COR-L47 (cell line): ENCODE measurements at places on chromosomes 13 and 19.

DNA sequence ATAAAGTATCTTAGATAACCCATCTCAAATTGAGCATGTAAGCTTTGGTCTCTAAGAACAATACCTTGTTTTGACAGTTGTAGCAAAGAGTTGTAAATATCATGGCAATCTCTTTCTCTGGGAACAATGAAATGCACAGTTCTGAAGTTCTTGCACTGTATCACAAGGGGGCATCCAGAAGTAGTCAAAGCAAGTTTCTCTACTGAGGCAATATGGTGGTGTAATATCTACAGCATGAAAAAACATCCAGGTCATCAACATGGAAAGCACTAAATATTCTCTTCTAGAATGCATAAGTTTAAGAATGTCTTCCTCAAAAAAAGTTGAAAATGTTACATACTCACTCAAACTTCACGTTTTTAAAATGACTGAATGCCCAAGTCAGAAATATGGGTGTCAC, 19.6 kb downstream of the MTMR6 start:
- no peak for DNase-seq

- DNase-seq: no peak
Observed at GRCh38 chr13:113650275-113650674, 7.7 kb downstream of the ATP4B start.

DNA sequence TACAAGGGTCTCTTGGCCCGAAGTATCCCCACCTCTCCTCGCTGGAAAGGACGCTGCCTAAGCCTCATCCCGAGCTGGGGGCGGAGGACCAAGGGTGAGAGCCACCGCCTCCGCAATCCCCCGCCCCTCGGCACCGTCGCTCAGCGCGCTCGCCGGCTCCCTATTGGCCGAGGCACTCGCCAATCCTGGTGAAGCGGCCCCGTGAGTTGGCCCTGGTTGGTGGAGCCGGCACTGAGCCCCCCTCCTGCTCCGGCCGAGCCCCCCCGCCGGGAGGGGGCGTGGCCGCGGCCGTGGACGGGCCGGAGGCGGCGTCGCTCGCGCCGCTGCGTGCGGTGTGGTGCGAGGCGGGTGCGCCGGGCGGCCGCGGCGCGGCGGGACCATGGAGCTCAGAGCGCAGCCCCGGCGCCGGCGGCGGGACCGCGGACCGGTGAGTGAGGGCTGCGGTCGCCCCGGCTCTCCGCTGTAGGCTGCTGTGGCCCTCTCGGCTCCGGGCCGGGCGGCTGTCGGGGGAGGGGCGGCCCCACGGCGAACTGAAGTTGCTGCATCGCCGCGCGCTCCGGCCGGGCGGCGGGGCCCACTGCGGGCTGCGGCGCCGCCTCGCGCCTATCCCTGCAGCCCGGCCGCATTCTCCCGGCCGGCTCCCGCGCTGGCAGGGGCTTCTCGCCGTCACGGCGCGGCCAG, at the start of gene WASF3:
WASF3 (plus strand) TSS at position 291 of the 681 bp plus-strand sequence. CDS start 84,588 bp downstream, outside the sequence.
- DNase-seq: peak; percentile 89

GRCh38 chr13:69591437-69591836, 516.2 kb upstream of the ATXN8OS start:
- DNase-seq: no peak

DNA sequence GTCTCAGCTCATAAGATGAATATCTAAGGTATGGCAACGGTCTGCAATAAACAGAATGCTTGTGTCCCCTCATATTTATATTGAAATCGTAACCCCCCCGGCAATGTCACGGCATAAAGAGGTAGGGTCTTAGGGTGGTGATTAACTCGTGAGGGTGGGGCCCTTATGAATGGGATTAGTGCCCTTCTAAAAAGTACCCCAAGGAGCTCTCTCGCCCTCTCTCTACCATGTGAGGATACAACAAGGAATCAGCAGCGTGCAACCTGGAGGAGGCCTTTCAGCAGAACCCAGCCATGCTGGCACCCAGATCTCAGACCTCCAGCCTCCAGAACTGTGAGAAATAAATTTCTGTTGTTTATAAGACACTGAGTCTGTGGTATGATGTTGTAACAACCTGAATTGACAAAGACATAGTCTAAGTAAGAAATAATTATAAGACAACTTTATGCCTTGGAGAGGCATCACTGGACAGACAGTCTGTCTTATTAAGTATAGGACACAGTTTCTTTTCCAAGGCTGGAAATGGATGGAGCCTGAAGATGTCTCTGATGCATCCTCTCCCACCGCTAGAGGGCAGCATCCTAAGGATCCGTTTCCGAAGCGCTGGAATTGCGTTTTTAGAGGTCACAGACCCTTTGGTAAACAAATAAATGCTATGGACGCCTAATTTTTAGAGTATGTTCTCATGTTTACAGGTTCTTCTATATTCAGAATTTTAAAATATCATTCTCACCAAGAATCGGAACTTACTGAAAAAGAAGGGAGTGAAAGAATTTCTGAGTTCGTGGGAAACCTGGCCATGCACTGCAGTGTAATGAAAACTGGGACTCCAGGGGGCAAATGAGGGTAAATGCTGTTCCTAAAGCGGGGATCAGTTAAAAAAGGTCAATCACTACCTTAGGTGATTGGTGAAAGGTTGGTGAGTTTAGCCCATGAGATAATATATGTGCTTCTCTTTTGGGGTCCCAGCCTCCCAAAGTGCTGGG, 13.3 kb upstream of the LEUTX start:
- DNase-seq: peak; percentile 20

GRCh38 chr13:35747594-35747993, 271.1 kb upstream of the MAB21L1 start:
- DNase-seq: no peak

- no peak for DNase-seq
Observed at GRCh38 chr19:661427-662196, 1.4 kb downstream of the RNF126 start.

DNA sequence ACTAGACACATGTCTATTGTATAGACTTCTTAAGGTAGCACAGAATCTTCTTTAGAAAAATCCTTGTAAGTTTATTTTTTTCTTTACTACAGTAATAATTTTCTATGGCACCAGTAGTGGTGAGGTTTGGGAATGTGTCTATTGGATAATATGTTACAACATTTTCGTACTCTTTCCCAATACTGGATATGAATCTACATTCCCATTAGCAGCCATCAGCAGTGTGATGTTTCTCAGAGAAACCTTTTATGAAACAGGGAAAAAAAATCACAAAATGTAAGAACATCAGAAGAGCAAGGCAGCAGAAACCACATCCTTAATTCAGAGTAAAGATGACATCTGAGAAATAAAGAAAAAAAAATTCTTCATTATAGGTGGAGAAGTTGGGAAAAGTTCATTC, 83.3 kb downstream of the POSTN start:
- DNase-seq: no peak

GRCh38 chr13:66314911-66315310, 915.2 kb downstream of the PCDH9 start:
- peak; percentile 68 for DNase-seq

DNA sequence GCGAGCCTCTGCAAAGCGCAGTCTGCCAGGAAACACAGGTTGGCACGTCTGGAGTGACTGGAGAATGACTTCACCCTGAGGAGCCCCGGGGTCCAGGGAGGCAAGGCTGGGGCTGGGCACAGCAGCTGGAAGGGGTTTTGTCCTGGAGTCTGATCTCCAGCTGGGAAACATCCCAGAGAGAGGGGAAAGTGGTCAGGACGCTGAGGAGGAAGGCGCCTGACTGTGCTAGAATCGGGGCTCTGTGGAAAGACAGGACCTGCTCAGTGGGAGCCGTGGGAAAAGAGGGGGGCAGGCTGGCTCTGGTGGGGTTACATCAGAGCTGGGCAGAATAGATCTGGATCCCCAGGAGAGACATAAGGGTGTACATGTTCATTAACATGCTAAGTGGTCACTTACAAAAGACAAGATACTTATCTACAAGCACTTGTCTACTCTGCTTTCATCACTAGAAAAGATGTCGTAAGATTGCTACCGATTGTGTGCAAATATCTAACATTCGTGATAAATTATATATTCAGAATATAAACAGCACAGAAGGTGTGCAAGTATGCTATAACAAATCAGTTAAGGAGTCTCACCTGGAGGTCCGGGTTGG, 106.6 kb downstream of the COL4A1 start:
- no peak for DNase-seq

DNA sequence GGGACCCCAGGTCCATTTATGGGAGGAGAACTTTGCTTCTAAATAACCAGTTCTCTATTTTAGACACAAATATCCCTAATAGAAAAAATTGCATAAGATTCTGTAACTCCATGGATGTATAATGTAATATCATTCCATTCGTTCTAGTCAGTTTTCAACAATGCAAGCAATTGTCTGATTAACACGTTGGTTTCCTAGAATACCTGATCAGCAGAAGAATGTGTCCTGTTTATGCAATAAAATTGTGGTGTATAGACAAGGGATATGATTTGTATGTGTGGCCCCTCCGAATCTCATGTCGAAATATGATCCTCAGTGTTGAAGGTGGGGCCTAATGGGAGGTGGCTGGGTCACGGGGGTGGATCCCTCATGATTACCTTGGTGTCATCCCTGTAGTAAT, 62.1 kb downstream of the RUBCNL start:
- no peak for DNase-seq

DNA sequence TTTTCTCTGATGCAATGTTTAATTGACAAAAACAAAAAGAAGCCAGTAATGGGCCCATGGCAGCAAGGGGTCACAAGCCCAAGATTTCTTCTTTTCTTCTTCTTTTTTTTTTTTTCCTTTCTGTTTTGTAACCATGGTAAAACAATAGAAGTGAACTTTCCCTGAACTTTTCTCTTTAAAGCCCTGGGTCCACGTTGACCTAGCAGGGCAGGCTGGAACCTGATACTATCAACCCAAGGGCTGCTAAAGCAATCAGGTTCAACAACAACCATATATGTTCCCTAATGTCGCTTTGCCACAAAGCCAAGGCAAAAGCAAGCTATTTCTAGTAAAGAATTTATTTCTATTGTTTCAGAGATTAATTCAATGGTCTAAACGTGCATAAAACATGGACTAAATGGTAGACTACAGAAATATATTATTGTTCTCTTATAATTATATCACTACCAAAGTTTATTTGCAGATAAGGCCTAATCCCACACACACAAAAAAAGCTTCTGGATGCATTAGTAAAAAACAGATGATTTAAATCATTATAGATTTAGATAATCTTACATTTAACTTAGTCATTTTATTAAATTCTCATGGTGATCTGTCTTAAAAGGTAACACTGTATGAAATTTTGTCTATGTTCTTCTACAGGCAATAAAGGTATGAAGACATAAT, 153.9 kb downstream of the DACH1 start:
- DNase-seq: no peak

GRCh38 chr13:49683489-49683888, 7.8 kb downstream of the EBPL start:
- DNase-seq: no peak

- no peak for DNase-seq
Observed at GRCh38 chr13:102817907-102818306, 19.0 kb downstream of the BIVM start.

GRCh38 chr13:94947965-94948371, 235.6 kb upstream of the SOX21 start:
- peak; percentile 28 for DNase-seq

DNA sequence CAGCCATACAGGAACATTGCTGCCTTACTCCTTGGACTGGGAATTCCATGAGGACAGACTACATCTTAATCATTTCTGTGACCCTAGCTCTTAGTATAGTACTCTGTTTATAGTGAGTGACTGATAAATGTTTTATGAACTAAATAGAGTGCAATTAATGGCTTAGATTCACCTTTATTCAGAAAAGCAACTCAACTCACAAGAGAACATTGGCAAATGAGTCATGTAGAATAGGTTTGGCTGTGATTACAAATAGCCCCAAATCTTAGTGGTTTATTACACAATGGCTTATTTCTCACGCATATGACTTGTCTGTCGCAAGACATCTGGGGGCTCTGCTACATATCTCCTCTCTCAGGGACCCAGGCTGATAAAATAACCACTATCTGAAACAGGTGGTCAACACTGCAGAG, 121.6 kb upstream of the KL start:
- no peak for DNase-seq

DNA sequence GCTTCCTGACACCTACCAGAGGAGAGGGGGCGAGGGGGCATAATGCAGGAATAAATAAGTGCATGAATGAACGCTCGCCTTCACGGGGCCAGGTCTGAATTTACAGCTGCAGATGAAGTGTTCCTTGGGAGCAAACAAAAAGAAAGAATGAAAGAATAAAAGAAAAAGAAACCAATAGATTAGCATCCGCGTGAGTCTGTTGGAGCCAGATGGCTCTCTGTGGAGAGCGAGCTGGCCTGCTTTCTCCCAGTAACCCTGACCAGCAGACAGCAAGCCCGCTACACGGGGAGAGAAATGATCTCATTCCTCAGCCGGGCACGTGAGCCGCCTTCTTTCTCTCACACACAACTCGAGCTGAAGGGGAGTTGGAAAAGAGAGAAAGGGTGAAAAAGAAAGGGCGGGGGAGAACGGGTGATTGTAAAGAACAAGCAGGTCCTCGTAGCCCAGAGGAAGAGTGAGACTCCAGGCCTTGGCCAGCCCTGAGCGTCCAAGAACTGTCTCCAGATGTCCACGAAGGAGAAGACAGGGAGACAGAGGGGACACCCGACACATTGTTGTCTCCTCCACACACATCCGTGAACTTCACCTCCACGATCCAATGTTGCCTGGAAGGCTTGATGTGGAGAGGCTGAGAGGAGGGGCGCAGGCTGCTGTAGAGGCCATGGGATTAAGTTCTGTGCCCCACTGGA, 81.4 kb downstream of the RNASEH2B start:
- peak; percentile 36 for DNase-seq

DNA sequence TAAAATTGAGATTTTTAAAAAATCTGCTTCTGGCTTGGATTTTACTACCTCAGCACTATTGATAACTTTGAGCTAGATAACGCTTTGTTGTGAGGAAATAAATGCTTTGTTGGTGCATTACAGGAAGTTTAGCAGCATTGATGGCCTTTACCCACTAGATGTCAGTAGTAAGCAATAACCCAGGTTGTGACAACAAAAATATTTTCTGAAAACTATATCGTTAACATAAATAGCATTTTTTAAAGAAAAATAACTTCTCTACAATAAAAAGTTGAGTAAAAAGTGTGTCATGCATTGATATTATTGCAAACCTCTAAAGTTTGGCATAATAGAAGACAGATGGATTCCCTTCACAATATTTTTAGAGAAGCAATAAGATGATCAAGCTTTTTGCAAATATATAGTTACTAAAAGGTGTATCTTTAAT, 1246.5 kb downstream of the UQCRFS1 start:
- DNase-seq: no peak

DNA sequence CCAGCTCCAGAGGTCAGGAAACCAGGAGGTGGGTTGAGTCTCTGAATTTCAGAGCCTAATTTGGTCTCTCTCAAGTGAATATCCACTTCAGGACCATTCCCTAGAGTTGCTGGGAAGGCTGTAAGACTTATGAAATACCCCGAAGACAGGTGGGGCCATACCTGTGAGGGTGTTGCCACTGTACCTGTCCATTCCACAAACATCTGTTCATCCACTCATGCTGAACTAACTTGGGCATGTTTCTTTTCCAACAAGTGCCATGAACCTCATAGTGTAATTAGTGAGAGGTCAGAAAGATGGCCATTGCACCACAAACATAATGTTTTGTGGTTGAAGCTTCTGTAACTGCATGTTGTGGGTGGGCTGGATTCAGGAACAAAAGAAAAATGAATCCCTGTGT, 7.8 kb downstream of the ILF3 start:
- no peak for DNase-seq
